ENCODE measurements at places on chromosomes 6 and 20.

- no peak for DNase-seq
Measured at GRCh38 chr20:1308702-1309095, 20.2 kb downstream of the SDCBP2 start.

- no peak for DNase-seq
Measured at GRCh38 chr6:70705772-70706171, 38.1 kb downstream of the SMAP1 start.

GRCh38 chr6:10778230-10778629 is 30.6 kb downstream of the TMEM14B start:
- DNase-seq, result no peak

- DNase-seq, result no peak
Measured at GRCh38 chr20:17768271-17768670, 68.5 kb downstream of the BANF2 start.

DNA sequence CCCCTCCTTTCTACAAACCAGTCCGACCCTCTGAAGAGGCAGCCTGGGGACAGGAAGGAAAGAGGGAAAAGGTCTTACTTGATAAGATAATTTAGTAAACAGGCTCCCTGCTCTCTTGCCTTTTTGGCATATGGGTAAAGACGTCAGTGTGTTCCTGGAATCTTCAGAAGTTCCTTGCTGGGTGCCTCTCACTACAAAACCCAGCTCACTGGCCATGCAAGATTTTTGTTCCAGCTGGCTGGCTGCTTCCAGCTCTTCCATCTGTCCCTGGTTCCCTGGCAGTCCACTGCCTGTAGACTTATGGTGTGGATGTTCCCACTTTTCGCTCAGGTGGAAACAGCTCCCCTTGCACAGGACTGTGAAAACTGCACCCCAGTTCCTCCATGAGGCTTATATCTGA is 57.4 kb downstream of the MOCS1 start:
- DNase-seq, result no peak

DNA sequence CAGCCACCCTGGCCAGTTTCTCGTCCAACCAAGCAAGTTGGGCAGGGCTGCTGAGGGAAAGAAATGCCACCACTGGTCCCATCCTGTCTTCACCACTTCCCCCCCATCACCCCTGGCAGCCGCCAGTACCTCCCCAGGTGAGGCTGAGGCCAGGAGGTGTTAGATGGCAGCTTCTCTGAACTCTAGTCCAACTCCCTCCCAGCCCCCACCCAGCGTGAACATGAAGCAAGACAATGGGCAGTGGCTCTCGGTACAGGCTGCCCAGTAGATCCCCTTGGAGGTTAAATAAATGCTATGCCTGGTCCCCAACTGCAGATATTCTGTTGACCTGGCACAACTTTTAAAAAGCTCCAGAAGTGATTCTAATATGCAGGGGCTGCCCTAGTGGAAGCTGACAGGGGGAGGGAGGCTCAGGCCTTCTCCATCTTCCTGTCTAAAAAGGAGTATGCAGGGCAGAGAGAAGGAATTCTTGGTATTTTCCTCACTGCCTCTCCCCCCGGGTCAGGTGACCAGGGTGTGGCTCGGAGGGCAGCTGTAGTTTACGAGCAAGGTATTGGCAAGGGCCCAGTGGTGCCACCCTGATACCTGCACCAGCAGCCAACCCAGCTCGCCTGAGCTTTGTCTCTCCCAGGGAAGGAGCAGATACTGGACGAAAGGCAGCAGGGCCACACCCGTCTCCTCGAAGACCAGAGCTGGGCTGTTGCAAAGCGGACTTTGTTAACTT is 25.7 kb downstream of the KCNK5 start:
- DNase-seq, result no peak

- no peak for DNase-seq
Measured at GRCh38 chr20:44394702-44395460, 39.4 kb downstream of the HNF4A start.

DNA sequence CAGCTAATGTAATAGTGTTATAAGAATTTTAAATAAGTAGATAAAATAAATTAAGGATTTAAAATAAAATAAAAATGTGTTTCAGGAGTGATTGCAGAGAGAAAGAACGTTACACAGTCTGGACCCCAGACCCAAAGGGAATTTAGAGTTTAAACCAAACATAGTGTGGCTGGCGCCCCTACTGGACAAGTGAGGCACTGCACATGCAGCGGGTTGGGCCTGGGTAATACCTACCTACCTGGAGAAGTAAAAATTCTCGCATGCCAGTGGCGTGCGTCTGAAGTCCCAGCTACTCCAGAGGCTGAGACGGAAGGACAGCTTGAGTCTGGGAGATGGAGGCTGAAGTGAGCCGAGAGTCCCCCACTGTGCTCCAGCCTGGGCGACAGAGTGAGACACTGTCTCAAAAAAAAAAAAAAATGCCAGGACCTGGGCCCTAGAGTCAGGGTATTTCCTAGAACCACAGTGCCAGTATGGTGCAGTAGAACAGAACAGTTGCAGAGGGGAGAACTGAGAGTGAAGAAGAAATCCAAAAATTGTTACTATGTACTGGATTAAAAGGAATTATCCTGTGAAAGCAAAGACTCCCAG is 71.4 kb upstream of the TCF21 start:
- no peak for DNase-seq

GRCh38 chr20:6407163-6407562 is 284.3 kb upstream of the FERMT1 start:
- DNase-seq, result no peak

- no peak for DNase-seq
Measured at GRCh38 chr6:14274546-14275492, 157.2 kb downstream of the CD83 start.

- no peak for DNase-seq
Measured at GRCh38 chr6:121497970-121498375, 62.5 kb downstream of the GJA1 start.

DNA sequence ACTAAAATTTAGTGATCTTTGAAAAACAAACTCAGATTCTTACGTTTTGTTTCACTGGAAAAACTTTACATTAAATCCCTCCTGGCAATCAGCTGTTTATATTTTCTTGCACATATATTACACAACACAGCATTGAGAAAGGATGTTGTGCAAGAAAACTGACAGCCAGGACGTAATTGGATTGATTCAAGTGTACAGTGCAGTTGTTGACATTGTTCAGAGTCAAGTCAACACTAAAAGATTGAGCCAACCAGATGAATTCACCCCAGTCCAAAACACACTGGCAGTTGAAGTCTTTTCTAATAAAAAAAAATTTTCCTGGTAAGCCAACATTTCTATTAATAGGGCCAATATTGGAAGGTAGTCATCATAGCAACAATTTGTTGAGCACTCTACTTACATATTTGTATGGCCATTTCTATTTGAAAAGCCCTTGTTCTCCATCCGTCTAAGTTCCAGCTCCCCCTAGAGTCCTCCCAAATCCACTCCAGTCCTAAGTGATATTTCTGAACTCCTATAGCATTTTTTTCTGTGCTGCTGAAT is 20.9 kb upstream of the VNN1 start:
- DNase-seq, result no peak

DNA sequence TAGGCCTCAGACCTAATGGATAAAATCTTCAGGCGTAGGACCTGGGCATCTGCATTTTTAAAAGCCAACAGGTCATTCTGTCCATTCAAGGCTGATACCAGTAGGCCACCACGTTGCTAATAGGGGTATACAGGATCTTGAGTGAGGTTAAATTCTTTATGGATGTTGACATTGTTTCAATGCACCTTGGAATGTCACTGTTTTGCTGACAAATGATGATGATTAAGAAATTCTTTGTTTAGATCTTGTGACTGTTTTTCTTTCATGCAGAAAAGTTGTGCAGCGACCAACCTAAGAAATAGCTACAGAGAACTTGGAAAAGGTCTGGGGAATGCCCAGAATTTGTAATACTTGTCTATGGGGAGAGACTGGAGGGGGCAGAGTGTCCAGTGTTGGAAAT is 101.1 kb upstream of the CLDN20 start:
- DNase-seq, result no peak

DNA sequence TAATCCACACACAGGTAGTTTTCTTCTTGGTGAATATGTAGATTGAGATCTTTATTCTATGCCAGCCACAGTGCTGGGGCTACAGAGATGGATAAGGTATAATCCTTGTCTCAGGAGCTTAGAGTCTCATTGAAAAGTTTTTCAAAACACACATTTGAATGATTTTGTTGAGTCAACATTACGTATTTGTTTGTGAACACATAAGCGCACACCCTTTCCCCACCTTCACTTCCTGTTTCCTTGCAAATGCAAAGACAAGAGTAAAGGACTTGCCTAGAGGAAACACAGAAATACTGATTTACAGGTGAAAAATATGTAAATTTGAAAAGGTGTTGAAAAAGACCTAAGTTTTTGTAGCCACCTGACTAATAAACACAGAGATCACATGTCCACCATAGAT is 27.8 kb downstream of the VAPB start:
- DNase-seq, result no peak

- no peak for DNase-seq
Measured at GRCh38 chr6:166906376-166907044, 49.8 kb downstream of the RNASET2 start.

DNA sequence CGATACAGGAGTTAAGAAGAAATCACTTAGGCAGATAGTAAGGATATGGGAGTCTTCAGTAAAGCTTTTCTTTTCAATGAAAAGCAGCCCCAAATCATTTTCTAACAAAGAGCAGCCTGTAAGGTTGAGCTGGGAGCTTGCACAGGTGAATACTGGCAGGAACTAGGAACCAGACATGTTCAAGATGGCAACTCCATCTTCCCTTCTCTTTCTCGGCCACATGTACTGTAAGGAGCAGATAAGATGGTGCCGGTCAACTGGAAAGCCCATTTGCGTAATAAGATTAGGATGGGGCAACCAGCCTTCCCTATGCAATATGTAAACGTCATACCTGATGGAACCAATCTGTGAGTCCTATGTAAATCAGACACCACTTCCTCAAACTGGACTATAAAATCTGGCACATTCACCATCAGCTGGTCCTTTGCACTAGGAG is 46.2 kb upstream of the RNGTT start:
- DNase-seq, result no peak

GRCh38 chr6:39361657-39362486 is 39.4 kb upstream of the KCNK16 start:
- no peak for DNase-seq

DNA sequence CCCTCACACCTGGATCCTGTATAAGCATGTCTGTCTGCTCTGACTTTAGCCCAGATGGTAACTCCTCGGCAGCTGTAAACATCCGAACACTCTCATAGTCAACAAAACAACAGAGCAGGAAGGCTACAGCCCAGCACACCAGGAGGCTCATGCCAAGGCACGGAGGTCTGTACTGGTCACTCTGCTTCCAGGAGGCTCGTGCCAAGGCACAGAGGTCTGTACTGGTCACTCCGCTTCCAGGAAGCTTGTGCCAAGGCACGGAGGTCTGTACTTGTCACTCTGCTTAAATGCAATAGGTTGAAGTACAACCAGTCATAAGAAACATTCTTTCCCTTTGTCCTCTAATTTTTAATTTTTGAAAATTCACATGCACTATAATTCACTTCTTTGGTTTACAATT is 190.1 kb upstream of the CDH4 start:
- no peak for DNase-seq

DNA sequence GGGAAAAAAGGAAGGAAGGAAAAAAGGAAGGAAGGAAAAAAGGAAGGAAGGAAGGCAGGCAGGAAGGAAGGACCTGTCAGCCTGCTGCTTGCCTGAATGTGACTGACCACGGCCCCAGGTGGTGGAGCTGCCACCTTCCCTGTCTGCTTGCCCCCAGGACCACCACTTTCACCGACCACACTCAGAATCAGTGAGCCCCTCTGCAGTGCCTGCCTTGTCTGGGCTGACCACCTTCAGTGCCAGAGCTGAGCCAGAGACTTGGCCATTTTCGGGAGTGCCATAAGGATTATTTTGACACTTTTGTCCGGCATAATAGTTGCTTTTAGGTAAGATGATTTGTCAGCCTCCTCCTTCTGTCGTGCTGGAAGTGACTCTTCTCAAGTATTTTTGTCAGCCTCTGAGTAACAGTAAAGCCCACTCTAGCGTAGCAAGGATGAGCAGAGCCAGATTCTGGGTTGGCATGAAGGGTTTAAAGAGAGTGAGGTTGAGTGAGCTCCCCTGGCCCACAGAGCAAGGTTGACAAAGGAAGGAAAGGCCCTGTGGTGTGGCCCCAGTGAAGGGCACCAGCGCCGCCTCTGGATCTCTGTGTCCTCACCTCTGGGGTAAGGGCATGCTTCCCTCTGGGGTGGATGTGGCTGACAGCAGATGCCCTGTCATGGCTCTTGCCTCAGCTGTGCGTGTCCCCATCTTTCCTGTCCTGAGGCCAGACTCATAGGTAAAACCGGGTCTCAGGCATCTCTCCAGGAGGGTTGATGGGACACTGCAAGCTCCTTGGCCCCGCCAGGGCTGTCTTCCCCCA is 214.7 kb upstream of the FOXQ1 start:
- no peak for DNase-seq

DNA sequence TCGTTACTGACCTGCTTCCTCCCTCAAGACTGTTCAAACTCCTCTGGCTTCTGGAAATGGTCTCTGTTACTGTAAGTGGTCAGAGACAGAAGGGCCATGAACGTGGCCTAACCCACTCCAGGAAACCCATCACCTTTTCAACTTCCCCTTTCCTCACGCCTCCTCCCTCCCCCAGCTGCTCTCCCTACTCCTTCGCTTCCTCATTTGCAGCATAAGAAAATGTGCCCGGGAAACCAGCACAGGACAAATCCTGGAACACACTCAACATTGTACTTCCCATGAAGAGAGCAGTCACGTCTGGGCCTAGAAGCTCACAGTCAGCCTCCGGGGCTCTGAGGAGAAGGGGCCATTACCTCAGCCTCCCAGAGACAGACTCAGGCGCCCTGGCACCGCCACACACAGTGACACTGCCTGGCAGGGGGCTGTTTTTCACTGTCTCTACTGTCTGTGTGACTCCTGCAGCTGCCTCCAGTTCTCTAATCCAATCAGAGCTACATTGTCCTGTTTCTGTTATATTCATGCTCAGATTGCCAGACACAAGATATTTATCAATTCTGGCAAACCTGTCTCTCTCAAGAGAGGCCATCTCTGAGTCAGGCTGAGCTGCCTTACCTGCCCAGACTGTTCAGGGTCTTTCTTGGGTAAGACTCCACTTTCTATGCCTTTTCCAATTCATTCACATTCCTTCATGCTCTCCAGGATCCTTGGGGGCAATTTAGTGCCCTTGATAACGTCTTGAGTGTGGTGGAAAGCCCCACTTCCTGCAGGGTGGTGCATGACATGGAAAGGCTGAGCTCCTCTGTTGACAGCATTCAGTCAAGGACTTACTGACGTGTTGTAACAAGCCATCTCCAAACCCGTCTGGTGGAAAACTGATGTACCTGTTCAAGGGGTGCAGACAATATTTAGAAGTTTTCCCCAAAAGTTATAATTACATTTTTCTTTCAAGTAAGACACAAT is 242.2 kb downstream of the HIVEP2 start:
- no peak for DNase-seq

- DNase-seq, result no peak
Measured at GRCh38 chr20:25495189-25495824, 87.8 kb downstream of the GINS1 start.

DNA sequence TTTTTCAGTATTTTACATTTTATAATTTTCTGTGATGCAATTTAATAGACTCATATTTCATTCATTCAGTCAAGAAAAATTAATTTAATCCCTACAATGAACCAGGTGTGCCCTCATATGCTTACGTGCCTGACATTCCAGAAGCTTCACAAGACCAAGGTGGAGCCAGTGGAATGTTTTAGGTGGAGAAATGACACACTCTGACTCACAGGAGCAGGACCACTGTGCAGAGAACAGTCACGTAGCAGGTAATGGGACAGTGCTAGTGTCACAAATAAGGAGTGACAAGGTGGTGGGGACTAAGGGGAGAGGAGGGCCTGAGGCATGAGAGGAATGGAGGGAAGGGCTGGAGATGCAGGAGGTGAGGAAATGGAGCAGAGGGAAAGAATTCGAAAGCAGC is 37.0 kb upstream of the HLA-G start:
- DNase-seq, result no peak

GRCh38 chr20:32522776-32523612 is 62.1 kb downstream of the NOL4L start:
- no peak for DNase-seq

All from stimulated activated CD8-positive, alpha-beta memory T cell treated with anti-CD3 and anti-CD28 coated beads, Interleukin-4, amount 100 ng/mL, for 1 hour (primary cell).